ENCODE measurements at places on chromosomes 6 and 20.

DNA sequence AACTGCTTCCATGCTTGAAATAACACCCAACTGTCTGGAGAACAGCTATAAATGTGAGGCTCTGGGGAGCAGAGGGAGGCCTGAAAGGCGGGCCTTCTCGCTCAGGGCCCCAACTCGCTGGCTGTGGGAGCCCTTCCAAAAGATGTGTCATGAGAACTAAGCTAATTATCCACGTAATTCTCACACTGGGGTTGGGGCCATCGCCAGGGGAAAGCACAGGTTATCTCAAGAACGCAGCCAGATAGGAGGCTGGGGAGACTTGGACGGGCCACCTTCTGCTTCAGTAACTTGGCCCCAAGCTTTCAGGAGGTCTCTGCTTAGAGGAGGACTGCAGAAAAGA lies 1.6 kb downstream of the PXDC1 start:
- no peak for DNase-seq

DNA sequence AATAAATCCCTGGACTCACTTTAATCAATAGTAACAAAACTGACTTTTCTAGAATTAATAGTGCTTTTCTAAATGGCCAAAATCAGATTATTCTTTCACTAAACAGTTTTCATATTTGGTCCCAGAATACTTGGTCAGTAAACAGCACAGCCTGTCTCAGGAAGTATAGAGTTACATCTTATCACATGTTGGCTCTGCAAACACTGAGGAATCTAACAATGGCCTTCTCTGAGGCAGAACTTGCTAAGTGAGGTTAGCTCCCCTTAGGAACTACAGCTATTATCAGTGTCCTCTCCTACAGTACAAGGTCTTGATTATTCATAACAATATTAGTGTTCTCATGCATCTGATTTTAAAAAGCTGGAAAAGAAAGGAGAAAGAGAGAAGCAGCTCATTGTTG lies 1622.8 kb downstream of the HACE1 start:
- DNase-seq: peak; percentile 13

- DNase-seq: no peak
These were observed 272.9 kb downstream of the ZFAND3 start for GRCh38 chr6:38092465-38092864.

GRCh38 chr6:99905209-99906106 lies 88.6 kb downstream of the MCHR2 start:
- DNase-seq: peak; percentile 26

DNA sequence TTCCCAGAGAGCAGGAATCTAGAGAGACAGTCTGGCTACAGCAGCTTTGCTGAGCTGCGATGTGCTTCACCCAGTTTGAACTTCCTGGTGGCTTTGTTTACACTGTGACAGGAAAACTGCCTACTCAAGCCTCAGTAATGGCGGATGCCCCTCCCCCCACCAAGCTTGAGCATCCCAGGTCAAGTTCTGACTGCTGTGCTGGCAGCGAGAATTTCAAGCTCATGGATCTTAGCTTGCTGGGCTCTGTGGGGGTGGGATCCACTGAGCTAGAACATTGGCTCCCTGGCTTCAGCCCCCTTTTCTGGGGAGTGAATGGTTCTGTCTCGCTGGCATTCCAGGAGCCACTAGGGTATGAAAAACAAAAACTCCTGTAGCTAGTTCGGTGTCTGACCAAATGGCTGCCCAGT lies 91.0 kb upstream of the ESR1 start:
- DNase-seq: no peak

DNA sequence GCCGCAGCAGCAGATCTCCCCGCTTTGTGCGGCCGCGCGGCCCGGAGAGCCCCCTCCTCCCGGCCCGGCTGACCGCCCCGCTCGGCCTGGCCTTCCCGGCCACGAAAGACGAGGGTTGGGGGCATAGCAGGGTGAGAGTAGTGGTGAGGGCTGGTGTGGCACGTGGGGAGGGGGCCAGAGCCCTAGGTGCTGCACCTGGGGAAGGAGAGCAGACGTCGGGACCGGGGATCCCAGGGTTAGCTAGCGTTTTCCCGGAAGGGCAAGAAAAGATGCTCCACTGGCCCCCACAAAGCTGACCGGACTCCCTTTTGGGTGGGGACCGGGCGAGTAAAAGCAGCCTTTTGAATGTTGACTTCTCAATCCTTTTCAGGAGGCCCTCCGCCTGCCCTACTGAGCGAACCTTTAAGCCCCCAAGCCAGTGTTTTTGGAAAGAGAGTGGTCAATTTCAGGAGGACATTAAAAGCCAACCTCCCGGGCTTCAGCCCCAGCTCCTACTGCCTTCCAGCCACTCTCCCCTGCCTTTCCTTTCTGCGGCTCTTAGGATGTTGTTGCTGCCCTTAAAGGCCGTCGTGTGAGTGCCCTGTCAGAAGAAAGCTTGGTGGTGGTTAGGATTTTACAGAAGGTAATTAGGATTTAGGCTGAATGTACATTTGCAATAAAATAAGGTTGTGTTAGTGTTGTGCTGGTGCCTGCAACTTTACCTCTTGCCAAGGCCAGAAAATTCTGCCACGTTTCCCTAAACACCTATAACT lies 648 bp upstream of the BACH2 start:
- DNase-seq: no peak

DNA sequence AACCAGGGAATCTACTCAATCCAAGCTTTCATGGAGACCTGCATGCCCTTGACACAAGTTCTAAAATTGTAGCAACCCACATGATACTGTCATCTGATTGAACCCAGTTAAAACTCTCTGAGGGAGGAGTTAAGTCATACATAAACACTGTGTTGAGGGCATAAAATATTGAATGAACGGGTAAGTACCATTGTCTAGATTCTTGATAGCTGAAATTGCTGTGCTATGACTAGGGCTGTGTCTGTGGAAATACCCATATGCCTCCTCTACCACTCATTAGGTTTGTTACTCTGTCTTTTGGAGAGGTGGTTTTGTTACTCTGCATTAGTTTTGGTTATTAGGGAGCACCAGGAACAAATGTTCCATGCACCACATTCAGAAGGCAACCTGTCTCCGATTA lies 7.6 kb downstream of the ENPP4 start:
- no peak for DNase-seq

GRCh38 chr6:112626468-112627082 lies 279.4 kb downstream of the RFPL4B start:
- no peak for DNase-seq

DNA sequence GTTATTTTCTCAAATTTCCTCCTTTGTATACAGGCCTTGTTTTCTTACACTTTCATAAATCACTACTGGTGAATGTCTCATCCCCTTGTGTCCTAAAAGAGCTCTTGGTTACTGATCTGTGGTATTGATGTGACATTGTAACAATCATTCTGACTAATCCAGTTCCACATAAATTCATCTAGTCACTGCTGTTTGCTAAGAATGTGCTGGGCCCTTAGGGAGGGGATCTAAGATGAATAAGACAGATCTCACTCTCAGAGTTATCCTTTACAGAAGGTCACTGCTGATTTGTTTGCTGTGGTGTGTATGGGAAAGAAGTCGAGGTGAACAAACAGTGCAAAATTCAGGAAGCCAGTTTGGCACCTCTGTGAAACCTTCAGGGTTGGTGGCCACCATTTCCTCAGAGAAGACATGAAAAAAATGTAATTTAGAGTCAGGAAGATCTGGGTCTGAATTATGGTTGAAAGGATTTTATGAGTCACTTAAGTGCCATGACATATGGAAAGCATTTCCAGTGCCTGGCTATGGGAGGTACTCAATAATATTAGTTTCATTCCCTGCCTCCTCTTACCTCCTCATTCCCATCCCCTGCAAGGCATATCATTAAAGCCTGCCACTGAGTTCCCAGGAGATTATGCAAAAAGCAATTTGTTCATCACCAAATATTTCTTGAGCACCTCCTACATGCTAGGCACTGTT lies 121.8 kb downstream of the COL9A1 start:
- DNase-seq: no peak

DNA sequence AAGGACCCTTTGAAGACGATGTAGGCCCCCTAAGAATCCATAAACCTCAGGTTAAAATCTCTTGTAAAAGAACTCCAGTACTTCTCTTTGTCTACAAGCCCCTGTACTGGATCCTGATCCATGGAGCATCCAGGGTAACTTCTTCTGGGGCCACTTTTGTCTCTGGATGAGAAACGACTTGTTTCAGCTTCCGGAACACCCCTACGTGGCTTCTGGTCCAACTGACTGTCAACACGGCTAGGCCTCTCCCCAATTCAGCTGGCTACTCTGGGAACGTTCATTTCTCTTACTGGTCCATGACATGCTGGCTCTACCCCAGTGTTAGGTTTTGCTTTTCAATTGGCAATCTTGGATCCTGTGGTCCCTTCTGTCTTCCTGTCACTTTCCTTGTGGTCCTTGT lies 198.0 kb downstream of the BACH2 start:
- DNase-seq: no peak

DNA sequence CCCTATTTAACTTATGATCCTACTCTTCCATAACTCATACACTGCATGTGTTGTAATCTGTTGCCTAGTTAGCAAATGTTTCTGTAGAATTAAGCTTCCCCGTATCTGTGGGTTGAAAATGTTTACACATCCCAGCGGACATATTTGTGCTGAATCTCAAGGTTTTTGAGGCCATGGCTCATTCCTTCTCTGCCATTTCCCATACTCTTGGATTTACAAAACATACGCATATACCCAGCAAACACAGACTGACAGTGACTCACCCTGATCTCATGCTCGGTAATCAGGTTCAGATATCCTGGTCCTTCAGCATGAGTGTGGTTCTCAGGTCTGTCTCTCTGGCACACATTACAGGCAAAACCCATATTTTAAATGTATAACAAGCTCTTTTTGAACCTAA lies 58.7 kb downstream of the AGPAT4 start:
- DNase-seq: no peak

DNA sequence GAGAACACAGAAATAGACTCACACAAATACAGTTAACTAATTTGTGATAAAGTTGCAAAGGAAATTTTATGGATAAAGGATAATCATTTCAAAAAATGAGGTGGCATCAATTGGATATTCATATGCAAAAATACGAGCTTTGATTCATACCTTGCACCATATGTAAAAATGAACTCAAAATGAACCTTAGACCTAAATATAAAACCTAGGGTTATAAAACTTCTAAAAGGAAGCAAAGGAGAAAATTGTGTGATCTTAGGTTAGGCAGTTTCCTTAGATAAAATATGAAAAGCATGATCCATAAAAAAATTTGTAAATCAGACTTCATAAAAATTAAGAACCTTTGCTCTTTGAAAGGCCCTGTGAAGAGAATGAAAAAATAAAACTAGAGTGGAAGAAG lies 85.5 kb downstream of the F13A1 start:
- no peak for DNase-seq

- no peak for DNase-seq
These were observed 155.7 kb upstream of the JARID2 start for GRCh38 chr6:15090145-15090579.

GRCh38 chr20:49786196-49786595 lies 26.4 kb upstream of the SLC9A8 start:
- no peak for DNase-seq

DNA sequence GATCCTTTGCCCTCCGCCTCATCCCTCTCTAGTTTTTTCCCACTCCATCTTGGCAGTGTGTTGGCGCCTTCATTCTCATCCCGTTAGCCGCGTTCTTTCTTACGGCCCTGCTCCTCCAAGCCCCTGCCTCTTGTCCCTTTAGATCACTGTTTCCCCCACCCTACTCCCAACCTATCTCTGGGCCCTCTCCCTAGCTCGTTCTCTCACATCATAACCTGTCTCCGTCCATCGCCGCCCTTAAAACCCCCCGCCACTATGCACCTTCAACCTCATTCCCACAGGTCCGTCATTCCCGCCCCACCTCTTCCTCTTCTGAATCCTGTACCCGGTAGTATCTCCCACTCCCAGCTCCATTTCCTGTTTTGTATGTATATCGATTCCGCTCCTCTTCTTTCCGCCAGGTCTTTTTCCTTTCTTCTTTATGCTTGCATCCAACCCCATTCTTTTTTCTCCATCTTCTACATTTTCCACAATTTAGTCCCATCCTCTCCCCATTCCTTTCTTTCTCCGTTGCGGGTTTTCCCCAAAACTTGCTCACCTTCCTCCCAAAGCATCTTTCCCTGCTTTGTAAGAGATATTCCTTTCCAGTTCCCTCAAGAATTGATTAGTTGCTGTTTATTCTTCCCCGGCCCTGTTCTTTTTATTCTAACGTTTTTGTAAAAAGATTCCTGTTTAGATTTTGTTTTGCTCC lies 671 bp downstream of the EFHC1 start:
- DNase-seq: no peak

DNA sequence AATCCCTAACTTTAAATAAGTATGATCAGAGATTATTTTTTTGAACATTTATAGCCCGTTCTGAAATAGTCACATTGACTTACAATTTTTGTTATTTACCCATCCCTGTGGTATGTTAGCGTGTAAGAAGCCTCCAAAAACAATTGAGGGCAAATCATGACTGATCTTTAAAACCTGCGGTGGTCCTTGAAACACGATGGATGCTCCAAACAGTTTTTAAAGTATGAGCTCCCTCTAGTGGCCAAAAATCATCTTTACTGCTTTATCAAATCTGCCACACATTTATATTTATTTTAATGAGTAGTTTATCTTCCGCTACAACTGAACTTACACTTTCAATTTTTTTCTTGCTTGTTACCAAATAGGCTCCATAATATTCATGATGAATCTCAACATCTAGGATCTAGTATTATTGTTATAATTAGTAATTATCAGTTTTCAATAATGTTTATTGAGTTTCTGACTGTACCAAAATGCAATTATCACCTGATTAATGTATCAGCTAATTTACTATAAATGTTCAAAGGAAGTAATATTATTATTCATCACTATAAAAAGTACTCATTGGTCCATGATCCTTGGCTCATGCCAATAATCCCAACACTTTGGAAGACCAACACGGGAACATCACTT lies 52.2 kb downstream of the MARCKS start:
- DNase-seq: peak; percentile 37

DNA sequence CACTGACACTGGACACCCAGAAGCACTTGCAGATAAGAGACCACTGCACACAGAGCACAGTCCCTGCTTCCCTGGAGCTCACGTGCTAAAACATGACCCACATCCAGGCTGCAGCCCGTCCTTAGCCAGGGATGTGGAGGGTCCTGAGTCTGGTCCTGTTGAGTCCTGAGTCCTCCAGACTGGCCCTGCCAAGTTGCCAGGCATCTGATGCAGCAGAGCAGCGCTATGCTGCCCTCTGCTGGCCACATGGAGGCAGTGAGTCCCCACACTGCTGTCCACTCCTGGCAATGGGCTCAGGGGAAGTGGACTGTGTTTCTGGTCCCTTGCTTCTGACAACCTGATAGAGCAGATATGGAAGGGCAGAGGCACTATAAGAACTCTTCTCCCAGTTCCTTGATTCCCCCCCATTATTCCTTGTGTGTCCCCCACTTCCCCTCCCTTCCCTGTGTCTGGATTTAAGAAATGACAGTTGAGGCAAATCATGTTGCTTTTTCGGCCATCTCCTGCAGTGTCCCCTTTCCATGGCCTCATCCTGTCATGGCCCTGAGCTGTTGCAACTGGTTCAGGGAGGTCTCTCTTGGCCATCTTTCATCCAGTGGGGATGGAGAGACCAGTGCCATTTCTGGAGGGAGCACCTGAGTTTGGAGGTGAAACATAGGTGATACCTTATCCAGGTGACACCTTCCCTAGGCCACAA lies 86.0 kb downstream of the DHX35 start:
- peak; percentile 73 for DNase-seq

Data from COLO829 (cell line).